ENCODE measurements at places on chromosomes 2 and 18.
A peak's percentile ranks its signal among the peaks of the same experiment; 100 is the strongest.

DNA sequence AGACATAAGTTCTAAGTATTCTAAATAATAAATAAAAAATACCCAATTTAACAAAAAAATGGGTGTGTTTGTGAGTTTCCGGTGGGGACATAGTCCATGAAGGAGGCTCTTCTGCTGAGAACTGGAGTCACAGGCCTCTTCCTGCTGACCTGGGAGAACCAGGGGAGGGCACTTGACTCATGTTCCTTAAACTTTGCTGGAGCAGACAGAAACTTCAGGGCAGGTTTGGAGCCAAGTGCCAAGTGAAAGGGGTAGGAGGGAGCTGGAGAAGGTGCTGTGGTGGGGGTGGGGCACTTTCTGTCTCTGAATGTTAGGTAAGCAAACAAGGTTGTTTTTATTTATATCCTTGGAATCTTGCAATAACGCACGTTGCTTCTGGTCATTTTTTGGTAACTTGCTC lies 78.8 kb upstream of the TTN start:
- no peak for DNase-seq

- no peak for DNase-seq
Measured at GRCh38 chr2:215356948-215357461, 45.1 kb downstream of the ATIC start.

DNA sequence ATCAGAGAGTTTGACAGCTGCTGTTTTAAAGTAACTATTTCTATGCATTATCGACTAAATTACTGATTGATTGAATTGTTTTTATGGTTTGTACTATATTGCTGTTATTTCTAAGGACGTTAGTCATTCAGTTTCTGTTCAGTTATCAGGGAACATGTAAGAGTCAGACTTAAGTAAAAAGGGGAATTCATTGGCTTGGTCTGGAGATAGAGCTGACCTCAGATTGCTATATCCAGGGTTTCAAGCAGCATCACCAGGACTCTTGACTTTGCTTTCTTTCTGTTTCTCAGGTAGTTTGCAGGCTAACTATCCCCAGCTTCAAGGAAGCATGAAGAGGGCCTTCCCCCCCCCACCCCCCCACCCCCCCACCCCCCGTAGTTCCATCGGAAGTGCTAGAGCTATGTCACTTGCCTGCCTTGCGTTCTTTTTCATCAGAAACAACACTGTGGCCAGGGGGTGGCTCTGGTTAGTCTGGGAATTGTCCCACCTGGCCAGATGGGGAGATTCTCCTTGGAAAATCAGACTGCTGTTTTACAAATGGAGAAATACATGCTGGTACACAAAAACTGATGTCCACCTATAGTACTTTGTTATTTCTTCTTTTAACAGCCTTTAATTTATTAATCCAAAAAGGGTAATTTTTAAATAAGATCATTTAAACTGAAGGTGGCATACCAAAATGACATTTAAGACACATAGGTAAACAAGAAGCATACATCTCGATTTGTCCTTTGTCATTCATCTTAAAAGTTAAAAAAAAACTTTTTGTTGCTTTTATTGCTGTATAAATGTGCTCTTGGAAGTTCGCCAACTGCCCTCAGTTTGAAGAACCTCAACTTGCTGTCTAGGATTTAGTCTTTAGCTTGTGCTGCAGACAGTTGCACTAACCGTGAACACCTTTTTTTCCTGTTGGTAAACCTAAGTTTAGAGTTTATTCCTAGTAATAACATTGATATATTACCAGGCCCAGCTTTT lies 9.4 kb downstream of the SMAD4 start:
- no peak for DNase-seq

DNA sequence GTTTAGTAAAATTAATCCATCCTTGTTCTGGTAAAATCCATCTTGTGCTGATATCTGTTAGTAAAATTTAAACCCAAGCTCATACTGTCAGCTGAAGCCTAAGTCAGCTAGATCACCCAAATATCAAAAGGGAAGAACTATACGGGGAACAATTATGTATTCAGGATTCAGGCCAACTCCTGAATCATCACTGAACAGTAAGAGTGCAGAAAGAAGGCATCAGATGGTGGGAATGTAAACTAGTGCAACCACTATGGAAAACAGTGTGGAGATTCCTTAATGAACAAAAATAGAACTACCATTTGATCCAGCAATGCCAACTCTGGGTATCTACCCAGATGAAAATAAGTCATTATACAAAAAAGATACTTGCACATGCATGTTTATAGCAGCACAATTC lies 81.8 kb downstream of the RAPGEF4 start:
- no peak for DNase-seq

DNA sequence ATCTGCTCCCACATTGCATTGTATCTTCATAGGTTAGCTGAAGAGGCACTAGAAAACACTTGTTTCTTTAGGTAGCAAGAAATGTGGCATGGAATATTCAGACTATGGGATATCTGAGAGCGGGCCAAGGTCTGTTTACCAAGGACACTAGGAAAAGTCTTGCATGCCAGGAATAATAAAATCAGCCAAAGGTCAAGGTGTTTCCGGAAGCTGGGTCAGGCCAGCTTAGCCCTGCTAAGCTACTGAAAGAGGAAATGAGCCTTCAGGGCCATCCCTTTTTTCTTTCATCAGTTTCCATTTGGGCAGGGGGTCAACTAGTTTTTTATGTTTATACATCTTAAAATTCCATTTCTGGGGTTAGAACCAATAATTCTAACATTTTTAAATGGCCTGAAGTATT lies 101.1 kb downstream of the DPP4 start:
- no peak for DNase-seq

DNA sequence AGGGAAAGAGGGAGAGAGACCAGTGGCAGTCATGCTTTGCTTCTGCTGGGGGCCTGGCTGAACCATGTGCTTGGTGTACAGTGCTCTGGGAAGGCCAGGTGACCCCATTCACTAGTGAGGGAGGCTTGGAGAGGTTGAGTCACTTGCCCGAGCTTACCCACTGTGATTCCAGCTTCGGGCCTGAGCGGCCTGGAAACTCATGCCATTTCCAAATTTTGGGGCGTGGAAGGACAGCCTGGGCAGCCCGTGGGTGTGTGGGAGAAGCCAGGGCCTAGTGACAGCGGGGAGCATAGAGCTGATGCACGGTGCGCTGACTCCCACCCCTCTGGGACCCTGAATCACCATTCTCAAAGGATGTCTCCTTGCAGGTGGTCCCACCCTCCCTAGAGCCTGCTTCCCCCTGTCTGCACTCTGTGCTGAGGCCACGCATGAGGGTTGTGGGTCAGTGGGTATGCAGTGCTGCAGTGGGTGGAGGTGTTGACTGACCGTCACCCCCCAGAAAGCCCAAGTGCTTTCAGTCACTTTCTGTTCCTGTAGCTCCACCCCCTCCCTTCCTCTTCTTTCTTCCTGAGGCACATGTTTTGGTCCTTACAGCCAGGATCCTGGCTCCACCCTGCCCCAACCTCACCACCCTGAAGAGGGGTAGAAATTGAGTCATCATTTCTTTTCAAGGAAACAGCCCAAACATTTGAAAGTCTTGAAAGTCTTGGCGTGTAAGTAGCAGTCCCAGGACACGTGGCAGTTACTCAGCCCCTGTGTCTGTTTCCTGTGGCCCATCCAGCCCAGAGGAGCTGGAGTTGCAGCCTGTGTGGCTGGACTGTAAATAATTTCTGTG lies 69.3 kb upstream of the MCFD2 start:
- DNase-seq: peak; percentile 54

DNA sequence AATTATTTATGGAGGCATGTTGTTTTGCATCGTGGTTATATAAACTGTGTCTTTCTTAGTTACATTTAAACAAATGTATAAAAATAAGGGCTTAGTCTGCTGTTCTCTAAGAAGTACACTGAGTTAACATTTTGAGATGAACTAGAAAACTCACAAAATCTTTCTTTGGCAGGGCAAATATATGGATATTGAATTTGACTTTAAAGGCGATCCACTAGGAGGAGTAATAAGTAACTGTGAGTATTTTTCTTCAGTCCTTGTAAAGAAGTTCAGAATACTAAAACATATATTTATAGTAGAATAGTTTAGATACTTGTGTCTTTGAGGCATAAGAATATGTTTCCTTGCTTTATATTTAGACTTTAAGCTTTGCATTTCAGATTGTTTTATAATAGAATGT lies 104.8 kb downstream of the MYO1B start:
- no peak for DNase-seq

GRCh38 chr2:194526121-194526520 lies 1130.9 kb upstream of the SLC39A10 start:
- DNase-seq: no peak

- no peak for DNase-seq
Measured at GRCh38 chr2:27866237-27866636, 23.9 kb downstream of the RBKS start.

Measured in heart right ventricle (tissue), 16 donors.